Hematopoietic multipotent progenitor cell treated with erythropoietin and hydrocortisone succinate and interleukin-3 and kit ligand, for 6 days (in vitro differentiated cells): ENCODE measurements at places on chromosomes 2 and 18.

DNA sequence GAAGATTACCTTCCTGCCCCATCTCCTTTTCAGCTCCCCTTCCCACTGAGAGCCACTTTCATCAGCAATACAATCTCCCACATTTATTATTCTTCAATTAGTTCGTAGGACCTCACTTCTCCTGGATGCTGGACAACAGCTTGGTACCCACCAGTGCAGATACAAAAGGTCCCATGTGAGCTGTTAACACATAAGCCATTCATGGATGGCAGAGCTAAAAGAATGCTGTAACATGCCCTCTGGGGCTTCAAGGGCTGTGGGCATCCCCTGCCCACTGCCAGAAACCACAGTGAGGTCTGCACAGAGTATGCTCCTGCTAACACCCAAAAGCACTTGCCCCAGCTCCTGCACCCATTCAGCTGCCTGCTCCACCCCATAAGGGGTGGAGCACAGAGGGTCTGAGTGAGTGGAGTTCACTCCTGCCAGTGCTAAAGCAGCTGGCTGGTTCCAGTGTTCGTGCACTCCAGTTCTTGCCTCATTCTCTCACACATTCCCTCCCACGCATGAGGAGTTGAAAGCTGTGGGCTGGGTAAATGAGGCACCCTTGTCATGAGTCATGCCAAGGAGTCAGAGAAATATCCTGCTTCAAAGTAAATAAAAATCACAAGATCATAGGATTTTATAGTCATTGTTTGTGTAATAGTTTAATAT lies 305.9 kb upstream of the TMEFF2 start:
- no peak for DNase-seq

DNA sequence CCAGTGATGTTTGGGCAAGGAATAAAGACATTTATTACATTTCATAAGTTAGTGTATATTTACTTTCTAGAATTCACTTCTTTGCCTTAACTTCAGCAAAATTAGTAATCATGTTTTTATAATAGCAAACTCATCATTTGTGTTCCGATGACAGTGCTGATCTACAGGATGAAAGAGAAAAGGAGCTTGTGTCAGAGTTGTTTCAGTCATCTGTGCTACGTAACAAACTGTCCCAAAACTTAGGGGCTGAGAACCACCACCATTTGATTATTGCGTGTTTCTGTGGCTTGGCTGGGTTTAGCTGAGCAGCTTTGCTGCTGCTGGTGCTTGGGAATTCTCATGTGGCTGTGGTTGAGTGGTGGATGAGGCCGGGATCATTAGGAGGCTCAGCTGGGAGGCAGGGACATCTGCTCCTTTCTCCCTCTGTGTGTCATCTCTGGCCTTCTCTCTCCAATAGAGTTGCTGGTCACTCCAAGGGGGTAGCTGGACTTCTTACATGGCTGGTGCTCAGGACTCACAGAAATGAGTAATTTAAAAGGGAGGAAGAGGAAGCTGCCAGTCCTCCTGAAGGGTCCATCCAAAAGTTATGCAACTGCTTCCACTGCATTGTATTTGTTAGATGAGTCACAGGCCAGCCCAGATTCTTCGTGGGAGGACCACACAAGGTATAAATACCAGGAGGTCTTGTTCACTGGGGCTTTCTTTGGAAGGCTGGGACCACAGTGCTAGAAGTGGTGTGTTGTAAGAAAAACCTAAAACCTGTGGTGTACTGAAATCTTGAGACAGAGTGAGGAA lies 43.4 kb upstream of the HAAO start:
- DNase-seq = no peak

DNA sequence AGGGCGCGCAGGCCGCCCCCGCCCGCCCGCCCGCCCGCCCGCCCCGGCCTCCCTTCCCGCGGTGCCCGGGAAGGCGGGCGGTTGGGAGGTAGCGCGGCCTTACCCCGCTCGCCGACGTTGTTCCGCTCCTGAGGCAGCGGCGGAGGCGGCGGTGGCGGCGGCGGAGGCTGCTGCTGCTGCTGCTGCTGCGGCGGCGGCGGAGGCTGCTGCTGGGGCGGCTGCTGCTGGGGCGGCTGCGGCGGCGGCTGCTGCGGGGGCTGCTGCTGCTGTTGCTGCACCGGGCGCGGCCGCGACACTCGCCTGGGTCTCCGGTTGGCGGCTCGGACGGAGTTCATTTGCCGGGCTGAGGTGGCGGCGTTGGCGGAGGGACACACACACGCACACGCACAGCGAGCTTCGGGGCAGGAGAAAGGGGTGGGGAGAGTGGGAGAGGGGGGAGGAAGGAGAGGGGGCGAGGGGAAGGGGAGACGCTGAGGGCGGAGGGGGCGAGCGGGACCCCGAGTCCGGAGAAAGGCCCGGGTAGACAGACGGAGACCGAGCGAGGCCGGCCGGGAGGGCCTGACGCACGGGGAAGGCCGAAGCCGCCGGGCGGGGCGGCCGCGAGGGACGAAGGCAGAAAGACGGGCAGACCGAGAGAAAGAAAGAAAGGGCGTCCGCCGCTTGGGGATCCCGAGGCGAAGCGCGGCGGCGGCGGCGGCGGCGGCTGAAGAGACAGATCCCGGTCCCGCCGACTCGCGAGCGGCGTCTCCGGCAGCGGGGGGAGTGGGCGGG lies 727 bp downstream of the FBXO11 start:
- peak; percentile 56 for DNase-seq

- DNase-seq = no peak
These were observed 496.6 kb downstream of the PTPRM start for GRCh38 chr18:8063733-8064132.

DNA sequence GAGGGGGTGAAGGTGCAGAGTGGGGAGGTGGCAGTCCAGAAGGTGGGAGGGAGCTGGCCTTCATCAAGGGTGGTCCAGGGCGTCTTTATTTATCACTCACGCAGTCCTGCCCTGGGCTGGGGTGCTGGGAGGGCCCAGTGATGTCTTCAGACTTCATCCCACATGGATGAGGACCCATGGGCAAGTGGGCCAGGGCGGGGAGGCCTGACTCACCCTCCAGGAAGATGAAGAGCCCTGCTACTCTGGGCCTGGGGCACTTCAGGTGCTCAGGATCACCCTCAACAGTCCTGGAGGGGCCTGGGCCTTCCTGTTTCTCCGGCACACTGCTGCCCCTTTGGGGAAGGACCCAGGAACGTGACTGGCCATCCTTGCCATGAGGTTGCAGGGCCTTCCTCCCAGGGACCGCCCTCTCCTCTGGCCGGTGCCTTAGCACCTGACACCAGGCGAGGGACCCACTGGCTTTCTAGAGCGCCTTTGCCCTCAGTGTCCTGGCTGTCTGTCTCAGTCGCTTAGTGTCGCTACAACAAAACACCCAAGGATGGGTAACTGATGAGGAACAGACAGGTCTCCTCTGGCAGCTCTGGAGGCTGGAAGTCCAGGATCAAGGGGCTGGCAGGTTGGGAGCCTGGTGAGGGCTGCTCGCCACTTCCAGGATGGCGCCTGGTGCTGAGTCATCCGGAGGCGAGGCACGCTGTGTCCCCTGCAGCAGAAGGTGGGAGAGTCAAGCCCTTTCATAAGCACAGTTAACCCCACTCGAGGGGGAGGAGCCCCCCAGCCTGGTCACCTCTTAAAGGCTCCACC lies 57.8 kb upstream of the HS6ST1 start:
- DNase-seq = no peak

DNA sequence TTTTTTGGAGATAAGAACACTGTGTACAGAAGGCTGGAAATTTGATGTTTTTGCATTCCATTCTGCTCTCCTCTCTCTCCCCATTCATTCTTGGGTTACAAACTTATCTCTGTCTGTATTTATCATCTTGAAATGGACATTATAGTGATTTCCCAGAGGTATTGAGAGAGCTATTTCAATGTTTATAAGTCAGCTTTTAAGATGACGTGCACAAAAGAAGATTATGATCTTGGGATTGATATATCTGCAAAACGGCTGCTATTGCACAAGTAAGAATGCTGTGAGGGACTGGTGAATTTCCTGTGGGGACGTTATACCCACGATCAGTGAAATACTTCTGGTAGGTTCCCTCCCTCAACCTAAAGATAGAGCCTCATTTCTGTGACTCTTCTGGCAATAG lies 61.0 kb upstream of the DTNA start:
- peak; percentile 67 for DNase-seq

DNA sequence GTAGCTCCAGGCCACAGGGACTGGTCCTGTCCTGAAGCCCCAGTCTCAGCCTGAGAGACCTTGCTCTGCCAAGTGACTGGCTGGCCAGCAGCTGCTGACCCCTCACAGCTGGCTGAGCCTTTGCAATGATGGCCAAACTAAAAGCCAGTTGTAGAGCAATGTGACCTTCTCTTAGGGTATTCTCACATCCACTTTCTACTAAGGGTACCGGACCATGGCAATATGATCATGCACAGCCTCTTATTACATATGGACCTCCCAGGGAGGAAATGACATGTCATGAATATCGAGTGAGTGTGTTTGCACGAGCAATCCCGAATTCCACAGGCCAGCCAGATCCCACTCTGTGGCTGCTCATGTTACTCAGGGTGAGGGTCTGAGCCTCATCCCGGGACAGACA lies 213.9 kb downstream of the VAPA start:
- no peak for DNase-seq

DNA sequence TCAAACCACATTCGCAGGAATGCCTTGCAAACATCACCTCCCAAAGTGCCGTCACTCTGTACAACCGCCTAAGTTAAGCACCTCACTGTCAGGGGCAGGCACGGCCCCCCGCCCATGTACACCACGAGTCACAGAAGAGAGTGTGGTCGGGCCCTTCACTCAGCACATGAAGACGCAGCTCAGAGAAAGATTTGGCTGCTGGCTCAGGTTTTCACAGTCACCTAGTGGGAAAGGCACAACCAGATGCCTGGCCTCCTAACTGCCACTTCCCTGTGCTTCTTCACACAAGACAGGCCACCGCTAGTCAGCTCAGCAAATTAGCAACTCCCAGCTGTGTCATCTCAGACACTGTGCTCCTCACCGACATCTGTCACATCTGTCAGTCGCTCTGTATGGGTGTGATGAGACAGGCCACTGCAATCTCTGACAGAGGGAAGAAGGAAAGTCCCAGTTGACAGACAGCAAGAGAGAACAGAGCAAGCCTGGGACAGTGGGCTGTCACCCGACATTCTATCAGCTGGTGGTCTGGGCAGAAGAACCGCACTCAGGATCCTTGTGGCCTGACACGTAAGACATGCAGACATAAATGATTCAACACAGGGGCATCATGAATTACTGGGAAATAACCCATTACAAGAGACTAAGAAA lies 60.8 kb downstream of the CRACDL start:
- no peak for DNase-seq

- no peak for DNase-seq
These were observed 299.9 kb downstream of the CCDC74A start for GRCh38 chr2:131827481-131828163.

DNA sequence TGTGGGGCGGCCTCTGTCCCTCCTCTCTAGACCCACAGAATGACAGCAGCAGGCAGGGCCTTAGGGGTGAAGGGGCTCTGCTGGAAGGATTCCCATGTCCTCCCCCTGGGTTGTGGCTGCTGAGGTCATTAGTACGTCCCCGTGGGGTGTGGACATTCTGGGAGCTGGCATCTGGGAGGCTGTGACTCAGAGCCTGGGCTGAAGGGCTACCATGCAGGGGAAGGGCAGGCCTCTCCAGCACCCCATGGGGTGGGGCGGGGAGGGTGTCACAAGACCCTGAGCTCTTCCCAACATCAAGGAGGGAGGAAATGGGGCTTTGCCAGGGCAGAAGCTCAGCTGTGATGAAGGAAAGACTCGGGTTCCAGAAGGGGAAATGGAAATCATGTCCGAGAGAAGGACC lies 105.8 kb upstream of the SMAD2 start:
- no peak for DNase-seq

DNA sequence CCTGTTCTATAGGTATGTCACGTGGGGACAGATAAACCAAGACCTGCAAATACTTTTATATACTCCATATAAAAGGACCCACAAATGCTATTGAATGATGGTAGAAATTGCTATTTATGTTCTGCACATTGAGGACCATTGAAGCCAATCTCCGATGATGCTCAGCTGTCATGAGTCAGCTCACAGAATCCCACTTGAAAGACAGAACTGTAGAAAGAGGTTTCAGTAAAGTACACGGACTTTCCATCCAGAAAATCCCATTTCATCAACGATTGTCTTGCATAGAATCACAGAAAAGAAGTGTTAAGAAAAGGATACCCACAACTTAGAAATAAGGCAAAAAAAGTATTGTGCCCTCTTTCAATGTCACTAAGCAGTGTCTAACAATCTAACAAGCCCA lies 169.0 kb upstream of the COPS8 start:
- DNase-seq = no peak

DNA sequence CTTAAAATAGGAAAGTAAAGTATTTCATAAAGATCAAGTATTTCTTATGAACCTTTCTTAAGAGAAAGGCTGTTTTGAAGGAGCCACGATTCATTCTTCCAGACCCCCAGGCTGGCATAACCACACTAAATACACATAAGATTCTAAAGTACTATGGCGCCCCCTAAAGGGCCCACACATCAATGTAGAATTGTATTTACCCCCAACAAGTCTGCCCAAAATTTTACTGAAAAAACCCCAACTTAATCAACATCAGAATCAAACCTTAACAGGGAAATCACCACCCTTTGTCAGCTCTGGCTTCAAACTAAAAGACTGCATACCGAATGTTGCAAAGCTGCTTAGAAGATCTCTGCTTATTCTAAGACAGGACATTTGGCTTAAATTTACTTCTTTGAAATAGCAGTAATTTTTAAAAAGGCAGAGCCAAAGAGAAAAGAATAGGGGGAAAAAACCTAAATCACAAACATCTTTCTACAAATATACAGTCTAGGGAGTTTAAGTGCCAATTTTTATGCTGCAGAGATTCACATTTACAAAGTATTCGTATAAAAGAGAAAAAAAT lies 20.4 kb upstream of the BCL2 start:
- peak; percentile 87 for DNase-seq

DNA sequence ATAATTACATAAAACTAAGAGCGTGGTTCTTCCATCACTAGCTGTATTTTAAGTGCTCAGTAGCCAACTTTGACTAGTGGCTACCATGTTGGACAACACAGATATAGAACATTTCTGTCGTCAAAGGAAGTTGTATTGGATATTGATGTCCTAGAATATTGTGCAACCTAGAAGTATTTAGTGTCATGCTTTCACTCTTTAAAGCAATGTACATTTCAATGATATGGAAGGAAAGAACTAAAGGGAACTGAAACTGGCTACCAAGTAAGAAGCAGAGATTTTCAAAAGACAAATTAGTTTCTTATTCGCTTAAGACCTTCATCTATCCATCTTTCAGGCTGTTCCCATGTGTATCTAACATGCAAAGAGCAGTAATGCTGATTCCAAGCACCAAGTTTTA lies 85.4 kb upstream of the EML6 start:
- no peak for DNase-seq

DNA sequence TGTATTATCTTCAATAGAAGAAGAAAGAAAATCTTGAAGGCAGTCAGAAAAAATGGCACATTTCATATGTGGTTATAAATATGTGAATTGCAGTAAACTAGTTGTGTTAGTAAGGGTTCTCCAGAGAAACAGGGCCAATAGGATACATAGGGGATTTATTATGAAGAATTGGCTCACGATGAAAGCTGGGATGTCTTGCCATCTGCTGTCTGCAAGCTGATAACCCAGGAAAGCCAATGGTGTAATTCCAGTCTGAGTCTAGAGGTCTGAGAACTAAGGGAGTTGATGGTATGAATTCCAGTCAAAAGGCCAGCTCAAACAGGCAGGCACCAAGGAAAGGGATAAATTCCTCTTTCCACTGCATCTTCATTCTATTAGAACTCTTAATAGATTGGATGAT lies 362.4 kb downstream of the KCNJ3 start:
- DNase-seq = no peak
